Stimulated activated naive CD4-positive, alpha-beta T cell (primary cell): ENCODE measurements at places on chromosomes 5 and 9.

DNA sequence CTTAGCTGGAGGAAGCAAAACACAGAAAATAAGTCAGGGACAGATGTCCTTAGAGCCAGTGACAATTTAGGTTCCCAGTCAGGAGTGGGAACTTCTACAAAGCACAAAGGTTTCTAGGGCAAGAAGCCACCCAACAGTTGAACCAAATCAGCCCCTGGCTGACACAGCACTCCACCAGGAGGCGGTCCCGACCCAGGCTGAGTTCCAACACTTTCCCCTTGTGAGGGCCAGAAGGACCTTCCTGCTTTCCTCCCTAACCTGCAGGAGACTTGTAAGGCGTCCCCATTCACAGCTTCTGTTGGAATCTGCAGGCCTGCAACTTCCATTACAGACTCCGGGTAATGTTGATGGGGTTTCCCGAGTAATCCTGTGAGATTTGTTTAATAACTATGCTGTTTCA, 416.4 kb upstream of the IRX1 start:
- DNase-seq: no peak

DNA sequence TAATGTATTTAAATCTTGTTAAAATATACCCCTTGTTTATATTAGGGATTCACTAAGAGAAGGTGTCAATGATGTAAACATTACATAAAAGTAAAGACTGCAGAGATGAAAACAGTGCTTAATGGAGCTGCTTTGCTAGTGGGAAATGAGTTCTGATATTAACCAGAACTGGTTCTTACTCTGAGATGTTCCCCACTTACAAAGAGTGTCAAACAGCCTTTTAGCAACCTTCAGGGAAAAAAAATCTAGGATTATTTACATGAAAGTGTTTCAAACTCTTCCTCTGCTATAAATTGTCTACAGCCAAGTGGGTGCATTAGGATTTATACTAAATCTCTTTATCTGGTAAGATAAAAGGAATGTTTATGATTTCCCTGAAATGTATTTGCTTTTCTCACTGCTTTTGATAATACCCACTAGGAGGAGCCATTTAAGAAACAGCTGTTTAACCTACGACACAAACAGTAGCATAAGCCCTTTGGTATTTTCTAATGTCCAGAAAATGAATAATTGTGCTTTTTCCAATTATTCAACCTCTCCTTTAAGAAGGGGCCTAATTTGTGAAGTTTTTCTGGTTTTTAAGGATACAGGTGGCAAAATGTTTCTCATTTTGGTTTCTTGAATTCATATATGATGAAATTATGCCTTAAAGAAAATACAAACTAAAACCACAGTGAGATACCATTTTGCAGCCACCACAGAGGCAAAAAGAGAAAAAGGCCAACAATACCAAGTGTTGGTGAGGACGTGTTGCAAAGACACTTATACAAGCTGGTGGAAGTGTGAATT, 186.3 kb downstream of the TLE4 start:
- peak; percentile 7 for DNase-seq

DNA sequence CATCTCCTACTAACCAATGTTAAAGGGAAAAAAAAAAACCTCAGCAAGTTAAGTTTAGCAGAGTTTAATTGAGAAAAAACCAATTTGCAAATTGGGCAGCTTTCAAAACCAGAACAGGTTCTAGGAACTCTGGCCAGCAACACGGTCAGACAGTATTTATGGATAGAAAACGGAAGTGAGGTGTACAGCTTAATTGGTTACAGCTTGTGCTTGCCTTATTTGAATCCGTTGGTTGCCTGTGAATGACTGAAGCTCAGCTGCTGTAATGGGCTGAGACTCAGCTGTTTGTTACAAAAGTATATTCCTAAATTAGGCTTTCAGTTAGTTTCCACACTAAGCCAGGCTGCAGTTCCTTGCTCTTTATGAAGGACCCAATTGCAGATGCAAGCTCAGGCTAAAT, 217.0 kb downstream of the SREK1 start:
- DNase-seq: no peak

GRCh38 chr9:79489261-79490000, 82.3 kb upstream of the TLE4 start:
- DNase-seq: no peak

DNA sequence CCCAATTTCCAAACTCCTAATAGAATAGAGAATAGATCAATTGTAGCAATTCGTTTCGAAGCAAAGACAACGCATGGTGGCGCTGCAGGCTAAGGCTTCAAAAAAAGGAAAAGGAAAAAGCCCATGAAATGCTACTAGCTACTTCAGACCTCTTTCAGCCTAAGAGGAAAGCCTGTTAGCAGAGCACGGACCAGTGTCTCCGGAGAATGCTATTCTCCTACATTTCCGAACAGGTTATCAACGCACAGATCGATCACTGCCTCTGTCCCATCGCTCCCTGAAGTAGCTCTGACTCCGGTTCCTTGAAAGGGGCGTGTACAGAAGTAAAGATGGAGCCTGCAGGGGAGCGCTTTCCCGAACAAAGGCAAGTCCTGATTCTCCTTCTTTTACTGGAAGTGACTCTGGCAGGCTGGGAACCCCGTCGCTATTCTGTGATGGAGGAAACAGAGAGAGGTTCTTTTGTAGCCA, at the start of gene PCDHB15:
PCDHB15 (plus strand) TSS at position 146 of the 468 bp plus-strand sequence; CDS start at position 330, 184 bp downstream.
- DNase-seq: peak; percentile 11

- no peak for DNase-seq
Observed at GRCh38 chr5:58117542-58117941, 342.3 kb downstream of the PLK2 start.

DNA sequence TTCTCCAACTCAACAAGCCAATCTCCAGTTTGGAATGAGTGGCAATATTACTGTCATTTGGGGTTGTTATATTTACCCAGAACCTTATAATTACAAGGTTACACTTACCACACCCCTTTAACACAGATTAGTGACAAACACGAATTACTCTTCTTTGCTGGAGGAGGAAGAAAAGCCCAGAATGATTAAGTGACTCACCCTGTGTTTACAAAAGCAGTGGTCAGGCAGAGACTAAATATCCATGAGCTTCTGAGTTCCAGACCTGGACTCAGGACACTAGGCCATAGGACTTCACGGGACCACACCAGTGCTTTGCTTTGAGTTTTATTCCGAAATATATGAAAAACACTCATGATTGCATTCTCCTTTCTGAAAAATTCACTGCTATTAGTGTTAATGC, 370.8 kb downstream of the TLE1 start:
- DNase-seq: no peak

- no peak for DNase-seq
Observed at GRCh38 chr5:100691548-100691947, 156.4 kb downstream of the FAM174A start.

DNA sequence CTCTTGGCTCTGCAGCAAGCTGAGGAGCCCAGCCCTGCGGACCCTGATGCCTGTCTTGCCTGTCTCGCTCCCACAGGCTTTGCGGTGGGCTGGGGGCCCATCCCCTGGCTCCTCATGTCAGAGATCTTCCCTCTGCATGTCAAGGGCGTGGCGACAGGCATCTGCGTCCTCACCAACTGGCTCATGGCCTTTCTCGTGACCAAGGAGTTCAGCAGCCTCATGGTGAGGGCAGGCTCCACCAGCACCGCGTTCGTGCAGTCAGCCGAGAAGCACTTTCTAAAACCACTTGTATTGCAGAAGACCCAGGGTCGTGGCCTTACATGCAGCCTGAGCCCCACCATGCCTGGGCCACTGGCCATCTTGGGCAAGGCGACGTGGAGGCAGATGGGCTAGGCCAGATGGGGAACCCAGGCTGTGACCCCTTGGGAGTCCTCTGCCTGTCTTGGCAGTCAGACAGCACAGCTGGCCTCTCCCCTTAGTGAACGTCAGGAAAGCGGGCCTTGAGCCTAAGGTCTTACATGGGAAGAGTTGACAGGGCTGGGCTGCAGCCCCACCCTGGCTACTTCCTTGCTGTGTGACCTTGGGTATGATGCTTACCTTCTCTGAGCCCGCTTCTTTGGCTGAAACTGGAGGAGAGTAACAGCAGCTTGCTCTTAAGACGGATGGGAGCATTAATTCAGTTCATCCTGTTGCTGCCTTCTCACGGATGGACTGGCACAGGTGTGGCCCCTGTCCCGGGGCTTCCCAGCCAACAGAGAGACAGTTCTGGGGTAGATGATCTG, 8.6 kb downstream of the SLC2A8 start:
- DNase-seq: no peak

DNA sequence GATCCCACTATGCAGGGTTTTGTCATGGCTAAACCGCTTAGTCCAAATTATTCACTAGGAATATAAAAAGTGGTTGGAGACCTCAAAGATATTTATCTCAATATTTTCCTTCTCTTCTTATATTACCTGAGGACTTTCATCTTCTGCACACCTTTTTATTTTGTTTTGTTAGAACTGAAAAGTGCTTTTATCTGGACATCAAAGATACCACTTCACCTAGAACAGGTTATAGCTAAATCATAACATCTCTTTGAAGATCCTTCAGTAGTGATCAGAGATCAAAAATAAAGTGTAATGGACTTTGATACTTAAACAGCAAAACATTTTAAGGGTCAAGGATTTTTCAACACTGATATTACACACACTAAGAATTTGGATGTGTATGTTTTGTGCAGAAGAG, 160.2 kb downstream of the MCTP1 start:
- no peak for DNase-seq

DNA sequence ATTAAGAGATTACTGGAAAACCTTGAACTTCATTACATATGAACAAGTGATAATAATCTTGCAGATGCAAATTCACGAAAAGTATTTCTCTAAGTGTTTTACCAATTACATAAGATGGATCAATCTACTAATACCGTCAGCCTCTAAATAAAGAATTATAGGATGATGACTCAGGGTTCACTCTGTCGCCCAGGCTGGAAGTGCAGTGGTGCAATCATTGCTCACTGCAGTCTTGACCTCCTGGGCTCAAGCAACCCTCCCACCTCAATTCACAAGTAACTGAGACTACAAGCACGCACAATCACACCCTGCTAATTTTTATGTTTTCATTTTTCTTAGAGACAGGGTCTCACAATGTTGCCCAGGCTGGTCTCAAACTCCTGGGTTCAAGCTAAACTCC, 56.1 kb downstream of the CHD1 start:
- DNase-seq: no peak

- DNase-seq: no peak
Observed at GRCh38 chr9:99808454-99808853, 13.2 kb upstream of the NR4A3 start.

GRCh38 chr9:86389628-86390027, 35.4 kb upstream of the TUT7 start:
- DNase-seq: no peak

DNA sequence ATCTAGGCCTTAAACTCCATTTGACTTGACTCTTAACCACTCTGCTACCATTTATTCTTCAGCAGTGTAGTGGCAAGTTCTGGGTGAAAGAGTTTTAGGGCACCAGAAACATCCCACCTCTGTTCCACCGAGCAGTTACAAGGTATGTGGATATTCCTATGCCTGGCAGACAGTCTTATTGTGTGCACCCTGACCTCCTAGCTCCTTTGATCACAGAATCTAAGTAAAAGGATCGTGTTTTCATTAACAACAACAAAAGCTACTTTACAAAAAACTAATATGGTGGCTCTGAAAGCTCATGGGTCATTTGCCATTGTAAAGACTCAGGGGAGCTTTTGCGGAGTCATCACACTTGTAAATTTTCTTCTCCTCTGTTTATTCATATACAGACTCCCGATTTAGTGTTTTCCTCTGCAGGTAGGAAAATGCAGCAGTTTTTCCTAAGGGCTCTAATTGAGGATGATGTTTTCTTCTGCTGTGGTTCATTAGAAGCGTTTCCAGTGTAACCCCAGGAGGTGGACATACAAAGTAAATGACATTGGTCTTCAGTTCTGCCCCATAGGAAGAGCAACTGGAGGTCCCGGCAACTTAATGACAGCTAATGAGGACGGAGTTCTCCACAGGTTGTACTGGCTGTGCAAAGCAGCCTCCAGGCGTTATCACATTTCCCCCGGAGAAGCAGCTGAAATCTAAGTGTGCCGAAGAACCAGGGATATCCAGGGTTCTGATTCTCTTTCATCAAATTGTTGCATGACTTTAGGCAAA, 78.2 kb downstream of the ATP10B start:
- DNase-seq: no peak

DNA sequence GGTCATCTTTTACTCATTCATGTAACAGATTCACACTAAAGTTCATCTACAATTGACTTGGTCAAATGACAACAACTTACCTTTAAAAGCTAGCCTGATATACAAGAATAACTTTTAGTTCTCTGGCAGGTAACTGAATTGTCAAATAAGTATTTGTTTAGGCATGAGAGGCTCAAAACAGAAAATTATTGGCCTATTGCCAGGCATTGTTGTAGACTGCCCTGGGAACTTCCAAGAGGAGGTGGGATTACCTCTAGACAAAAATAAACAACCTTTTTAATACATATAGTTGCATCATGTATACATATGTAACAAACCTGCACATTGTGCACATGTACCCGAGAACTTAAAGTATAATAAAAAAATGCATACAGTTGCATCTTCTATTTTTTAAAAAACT, 18.2 kb upstream of the SLCO4C1 start:
- no peak for DNase-seq
